Left lung (tissue), 14 donors: ENCODE measurements at places on chromosomes 6 and 20. TPM values are rescaled to one million over a fixed set of nuclear protein-coding genes. Genes with fewer than 3 reads are reported as not detected.

DNA sequence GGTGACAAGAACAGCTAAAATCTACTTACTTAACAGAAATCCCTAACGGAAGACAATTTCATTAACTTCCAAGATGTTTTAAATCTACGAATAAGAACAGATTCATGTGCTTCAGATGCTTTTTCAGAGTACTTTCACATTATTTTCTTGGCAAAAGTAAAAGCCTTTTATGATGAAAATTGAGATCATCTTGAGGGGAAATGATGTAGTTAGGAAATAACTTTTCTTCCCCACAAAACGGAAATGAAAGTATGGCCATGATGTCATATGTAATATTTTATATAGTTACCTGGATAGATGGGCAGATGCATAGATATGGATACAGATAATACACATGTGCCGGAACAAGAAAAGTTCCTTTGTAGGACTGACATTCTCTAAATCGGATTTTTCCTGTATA lies 32.8 kb downstream of the SASH1 start:
- H3K27me3 ChIP-seq: no peaks in the 10 kb centered on the region
- no peaks in the 10 kb centered on the region for H3K36me3 ChIP-seq
- no peak overlapping the region for H3K27ac ChIP-seq
- no peak overlapping the region for H3K4me3 ChIP-seq

TOX2 gene
- 40.0 TPM for polyA plus RNA-seq

SMLR1 gene
- 0.17 TPM for polyA plus RNA-seq

DNA sequence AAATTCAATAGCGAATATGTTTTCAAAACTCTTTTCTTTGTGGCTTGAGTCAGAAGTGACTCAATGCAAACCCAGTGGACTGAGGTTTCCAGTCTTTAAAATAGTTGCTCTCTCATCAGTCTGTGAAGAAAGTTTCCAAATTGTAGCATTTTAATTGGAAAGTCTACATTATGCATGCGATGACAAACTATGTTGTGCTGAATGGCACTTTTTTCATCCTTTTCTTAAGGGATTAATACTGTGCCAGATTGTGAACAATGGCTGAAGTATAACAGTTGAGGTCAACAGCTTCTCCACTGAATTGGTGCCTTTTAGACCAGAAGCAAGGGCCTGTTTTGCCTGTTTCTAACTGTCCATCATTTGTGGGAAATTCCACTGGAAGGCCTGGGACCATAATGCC lies 377.1 kb downstream of the BTBD9 start:
- H3K27me3 ChIP-seq: no peaks in the 10 kb centered on the region
- no peak overlapping the region for H3K27ac ChIP-seq
- no peak for DNase-seq
- H3K36me3 ChIP-seq: peaks cover 7% of the 10 kb centered on the region
- H3K4me3 ChIP-seq: no peak overlapping the region
- H3K4me1 ChIP-seq: peaks cover 5% of the 10 kb centered on the region

- no peak overlapping the region for H3K27ac ChIP-seq
- no peaks in the 10 kb centered on the region for H3K27me3 ChIP-seq
Observed at GRCh38 chr6:88899569-88900316, 63.7 kb downstream of the RNGTT start.
